ENCODE measurements at places on chromosomes 16 and 17.
A peak's percentile ranks its signal among the peaks of the same experiment; 100 is the strongest.

DNA sequence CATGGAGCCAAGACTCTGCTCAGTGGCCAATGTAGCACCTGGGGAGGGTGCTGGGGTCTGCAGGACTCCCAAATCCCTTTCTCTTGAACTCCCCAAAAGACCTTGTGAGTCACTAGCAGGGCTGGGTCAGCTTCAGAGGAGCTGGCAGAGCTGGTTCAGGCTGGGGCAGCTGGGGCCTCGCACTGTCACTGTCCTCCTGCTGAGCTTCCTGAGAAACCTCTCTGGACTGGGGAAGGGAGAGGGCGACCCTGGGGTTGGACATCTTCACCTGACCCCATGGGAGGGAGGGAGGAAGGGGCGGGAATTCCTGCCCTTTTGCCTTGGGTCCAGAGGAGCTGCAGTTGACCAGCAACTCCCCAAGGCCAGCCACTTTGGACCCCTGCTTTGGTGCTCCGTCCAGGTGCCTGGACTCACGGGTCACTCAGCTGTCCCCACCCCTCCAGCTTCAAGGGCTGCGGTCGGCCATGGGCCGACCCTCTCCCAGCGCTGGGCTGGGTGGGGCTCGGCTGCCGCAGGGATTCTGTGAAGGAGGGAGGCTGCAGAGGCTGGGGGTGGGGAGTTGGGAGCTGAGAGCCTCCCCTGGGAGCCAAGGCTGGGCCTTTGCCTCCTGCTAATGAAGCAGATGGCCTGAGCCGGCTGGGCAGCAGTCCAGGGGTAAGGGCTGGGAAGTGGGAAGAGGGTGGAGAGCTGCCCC, 9.2 kb downstream of the FMNL1 start:
- no peak for DNase-seq

GRCh38 chr17:45113424-45113754, 18.9 kb downstream of the PLCD3 start:
- DNase-seq = no peak

DNA sequence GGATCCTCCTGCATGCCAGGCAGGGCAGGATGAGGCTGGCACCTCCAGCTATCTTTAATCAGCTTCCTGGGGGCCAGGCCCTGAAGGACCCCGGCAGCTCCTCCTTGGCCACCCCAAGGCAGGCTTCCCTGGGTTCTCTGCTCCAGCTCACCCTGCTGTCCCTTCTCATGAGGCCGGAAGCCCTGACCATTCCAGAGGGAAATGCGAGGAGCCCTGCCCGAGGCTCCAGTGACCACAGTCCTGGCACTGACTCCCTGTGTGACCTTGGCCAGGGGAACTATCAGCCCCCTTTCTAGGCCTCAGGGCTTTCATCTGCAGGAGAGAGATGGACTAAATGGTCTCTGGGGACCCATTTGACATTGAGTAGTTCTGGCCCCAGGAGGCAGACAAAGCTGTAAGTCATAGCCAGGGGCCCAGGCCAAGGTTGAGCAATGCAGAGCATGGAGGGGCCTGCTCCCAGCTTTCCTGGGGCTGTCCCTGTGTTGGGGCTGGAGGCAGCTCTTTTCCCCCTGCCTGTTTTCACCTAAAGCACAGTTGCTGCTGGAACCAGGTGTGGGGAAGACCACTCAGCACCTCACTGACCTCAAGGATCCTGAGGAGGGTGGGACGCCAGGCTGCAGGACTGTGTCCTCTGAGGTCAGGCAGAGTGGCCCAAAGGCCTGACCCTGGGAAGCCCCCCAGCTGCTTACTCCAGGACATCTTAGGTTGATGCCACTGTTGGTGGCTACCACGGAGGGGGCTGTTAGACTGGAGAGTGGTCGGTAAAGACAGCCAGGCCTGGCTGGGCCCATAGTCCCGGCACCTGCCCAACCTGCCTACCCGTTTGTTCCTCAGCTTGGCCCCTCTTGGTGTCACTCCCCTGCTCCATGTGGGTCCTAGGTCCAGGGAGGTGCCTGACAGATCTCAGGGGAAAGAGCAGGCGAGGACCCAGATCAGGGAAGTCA, 8.1 kb downstream of the KCNH6 start:
- DNase-seq = no peak

DNA sequence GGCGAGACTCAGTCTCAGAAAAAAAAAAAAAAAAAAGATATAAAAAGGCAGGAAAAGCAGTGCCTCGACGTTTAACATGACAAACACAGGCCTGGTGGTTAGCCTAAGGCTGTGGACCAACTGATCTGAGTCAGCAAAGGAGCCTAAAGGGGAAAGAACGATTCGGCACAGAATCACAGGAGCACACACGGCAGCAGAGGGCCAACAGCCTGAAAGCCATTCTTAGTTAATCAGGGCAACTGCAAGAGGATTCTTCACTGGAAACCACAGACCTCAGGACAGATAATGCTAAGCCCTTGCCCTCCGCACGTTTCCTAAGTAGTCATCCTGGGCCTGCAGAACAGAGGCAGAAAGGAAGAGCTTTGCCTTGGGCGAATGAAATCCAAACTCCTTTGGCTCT, 14.7 kb downstream of the TMEM11 start:
- no peak for DNase-seq

GRCh38 chr17:1484060-1484535, 8.4 kb downstream of the MYO1C start:
- no peak for DNase-seq

- no peak for DNase-seq
These were observed 13.0 kb downstream of the VEZF1 start for GRCh38 chr17:57975044-57975443.

DNA sequence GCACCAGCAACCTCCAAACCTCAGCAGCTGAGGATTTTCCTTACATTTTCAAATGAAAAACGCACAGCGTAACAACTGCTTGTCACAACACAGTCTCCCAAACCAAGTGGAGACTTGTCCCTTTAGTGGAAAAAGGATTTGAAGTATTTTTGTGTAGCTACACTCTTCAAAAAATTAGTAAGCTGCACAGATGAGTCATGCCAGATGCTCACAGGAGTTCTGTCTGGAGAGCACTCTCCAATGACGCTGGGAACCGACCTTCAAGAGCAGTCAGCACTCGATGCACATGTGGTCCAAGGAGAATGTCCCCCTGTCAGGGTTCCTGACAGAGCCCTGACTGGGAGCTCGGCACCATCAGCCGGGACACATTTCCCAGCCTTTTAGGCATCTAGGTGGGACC, 39.8 kb downstream of the MAP1LC3B start:
- no peak for DNase-seq

- peak; percentile 89 for DNase-seq
These were observed 2172.0 kb downstream of the TP53TG3F start for GRCh38 chr16:35631261-35631945.

DNA sequence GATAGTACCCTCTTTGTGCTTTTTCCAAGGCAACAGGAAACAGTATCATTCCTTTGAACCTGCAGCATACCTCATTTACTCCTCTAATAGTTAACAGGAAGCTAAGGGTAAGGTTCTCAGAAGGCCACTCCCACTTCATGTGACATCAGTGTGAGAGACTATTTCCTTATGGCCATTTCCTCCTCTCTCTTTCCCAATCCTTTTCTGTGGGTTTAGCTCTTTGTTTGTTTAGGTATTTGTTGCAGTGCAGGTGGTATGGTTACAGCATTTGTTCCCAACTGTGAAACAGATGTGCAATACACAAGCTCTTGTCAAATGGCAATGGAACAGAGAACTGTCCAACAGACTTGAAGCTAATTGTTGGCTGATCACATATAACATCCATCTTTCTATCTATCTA, 14.7 kb downstream of the TMC5 start:
- DNase-seq = peak; percentile 7

- no peak for DNase-seq
These were observed 9.9 kb downstream of the FAM83G start for GRCh38 chr17:18994631-18995030.

GRCh38 chr17:78996781-78997201, 12.8 kb downstream of the CANT1 start:
- no peak for DNase-seq

DNA sequence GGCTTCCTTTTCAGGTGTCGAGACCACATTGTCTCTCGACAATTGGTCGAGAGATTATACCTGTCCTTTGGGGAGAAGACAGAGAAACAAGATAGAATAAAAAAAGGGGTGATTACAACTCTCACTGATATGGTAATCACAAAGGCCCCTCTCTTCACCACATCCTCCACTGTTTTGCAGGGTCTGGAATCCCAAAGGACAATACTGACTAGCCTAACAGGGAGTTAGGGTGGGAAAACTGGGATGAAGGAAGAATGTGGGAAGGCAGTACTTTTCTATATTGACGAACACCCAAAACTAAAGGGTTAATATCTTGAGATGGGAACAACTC, 6.1 kb downstream of the ABCA5 start:
- no peak for DNase-seq

DNA sequence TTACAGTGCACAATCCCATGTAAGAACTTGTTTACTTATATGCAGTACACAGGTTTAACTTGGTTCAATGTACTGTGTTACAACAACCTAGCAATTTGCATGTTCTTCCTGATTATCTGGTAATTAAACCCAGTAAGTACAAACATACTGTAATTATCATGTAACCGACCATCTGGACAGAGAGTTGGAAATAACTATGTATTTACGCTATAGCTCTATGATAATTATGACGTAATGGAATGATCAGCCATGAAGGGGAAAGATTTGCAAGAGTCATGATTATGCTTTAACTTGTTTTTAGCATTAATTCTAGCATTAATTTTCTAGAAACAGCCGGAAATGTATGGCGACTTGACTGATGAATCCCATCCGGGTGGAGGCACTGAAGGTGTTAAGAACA, 74.8 kb upstream of the SALL1 start:
- DNase-seq = no peak

GRCh38 chr16:22659933-22660332, 149.2 kb downstream of the NPIPB5 start:
- no peak for DNase-seq

GRCh38 chr17:8253801-8254200, 4.7 kb downstream of the PFAS start:
- no peak for DNase-seq

GRCh38 chr16:27350006-27350405, 36.2 kb downstream of the IL4R start:
- no peak for DNase-seq

- no peak for DNase-seq
These were observed 25.5 kb upstream of the ALKBH5 start for GRCh38 chr17:18158022-18158600.

- DNase-seq = no peak
These were observed 56.6 kb downstream of the VAC14 start for GRCh38 chr16:70744366-70744765.
